Left renal pelvis (tissue), 4 donors: ENCODE measurements at places on chromosomes 16 and 17.

- DNase-seq, result no peak
These were observed 4.2 kb upstream of the GFOD2 start for GRCh38 chr16:67723151-67723910.

- DNase-seq, result no peak
These were observed 13.5 kb downstream of the ACE start for GRCh38 chr17:63490329-63490728.

GRCh38 chr17:43832168-43832975 lies 574 bp downstream of the MPP3 start:
- no peak for DNase-seq

DNA sequence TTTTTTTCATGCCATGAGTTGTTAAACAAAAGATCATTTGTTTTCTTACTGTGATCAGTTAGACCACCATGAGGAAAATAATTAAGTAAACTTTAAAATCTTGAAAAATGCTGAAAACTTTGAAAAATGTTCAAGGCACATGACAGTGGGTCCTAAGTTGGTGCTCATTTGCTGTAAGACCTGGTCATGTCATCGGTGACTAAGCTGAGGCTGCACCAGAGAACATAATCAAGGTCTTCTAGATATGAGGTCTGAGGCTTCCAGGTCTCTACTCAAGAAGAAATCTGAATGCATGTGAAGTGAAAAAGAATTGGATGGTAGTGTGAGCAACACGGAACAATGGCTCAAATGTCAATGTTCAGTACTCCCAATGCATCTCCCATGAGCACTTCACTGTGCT lies 87.6 kb downstream of the CFDP1 start:
- DNase-seq, result no peak

DNA sequence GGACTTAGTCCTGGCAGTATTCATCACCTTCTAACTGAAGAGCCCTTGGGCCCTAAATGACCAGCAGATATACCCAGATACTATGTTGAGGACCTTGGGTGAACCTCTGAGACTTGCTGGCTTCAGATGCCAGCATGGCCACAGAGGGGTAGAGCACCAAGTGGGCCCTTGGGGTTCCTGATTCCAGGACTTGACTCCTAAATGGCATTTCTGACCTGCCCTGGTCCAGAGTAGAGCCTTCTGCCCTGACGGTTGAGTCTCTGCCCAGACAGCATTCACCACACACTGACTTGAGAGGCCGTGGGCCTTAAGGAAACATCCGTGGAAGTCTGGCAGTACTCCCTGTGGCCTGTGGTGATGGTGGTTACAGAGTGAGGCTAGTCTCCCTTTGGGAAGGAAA lies 2.8 kb upstream of the APPBP2 start:
- no peak for DNase-seq

GRCh38 chr16:52051414-52052172 lies 495.4 kb downstream of the TOX3 start:
- no peak for DNase-seq

- no peak for DNase-seq
These were observed 20.6 kb downstream of the BLMH start for GRCh38 chr17:30271102-30271501.

GRCh38 chr16:49632795-49633184 lies 223.1 kb downstream of the ZNF423 start:
- DNase-seq, result no peak

GRCh38 chr17:77946900-77947645 lies 11.4 kb upstream of the TNRC6C start:
- DNase-seq, result no peak

DNA sequence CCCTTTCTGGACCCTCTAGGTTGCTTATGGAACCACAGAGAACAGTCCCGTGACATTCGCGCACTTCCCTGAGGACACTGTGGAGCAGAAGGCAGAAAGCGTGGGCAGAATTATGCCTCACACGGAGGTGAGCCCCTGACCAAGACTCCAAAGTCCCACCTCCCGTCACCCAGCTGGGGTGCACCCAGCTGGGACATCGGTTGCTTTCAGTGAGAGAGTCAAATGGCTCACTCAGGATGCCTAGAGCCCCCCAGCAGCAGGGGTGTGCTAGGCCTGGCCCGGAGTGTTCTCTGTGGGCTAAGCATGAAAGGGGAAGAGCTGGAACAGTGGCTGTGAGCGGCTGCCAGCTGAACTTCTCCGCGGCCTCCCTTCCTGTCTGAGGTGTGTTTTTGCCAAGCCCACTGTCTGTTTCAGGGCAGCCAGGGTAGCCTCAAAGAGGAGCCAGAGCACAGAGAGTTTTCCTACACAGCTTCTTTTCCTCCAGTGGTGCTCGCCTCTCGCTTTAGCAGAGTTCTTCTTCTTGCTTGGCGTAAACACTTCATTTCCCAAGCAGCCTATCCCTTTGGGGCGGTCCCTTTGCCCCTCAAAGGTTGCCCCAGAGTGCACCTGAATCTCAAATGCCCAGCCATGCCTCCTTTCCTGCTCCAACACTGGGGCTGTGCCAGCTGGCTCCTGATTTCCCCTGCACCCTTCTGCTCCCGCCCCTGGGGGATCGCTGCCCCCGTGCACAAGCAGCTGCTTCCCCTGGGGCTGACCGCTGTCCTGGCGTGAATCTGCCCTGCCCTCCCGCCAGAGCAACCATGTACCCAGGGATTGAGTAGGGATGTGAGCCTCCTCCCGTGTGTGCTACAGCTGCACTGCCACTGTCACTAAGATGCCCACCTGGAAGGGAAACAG lies 2.6 kb upstream of the CHAD start:
- no peak for DNase-seq

- DNase-seq, result no peak
These were observed 23.2 kb upstream of the NDRG4 start for GRCh38 chr16:58476791-58477190.

DNA sequence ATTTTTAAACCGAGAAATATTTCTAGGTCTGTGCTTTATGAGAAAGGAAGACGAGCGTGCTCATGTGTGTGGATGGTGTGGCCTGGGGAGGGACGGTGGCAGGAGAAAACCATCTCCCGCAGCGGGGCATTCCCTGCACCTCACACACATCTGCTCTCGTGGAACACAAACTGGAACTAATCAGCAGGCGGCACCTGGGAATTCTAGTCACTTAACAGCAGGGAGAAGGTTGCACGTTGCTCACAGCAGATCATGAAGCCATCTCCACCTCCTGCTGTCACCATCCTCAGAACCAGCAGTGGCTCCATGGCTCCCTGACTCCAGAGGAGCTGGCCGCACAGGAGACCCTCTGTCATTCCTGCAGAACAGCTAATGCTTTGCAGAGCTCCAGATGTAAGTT lies 35.2 kb downstream of the ADCY9 start:
- no peak for DNase-seq

- peak; percentile 82 for DNase-seq
These were observed 1.5 kb upstream of the BAIAP3 start for GRCh38 chr16:1331712-1332617.
